HCT116 (cell line): ENCODE measurements at places on chromosomes 11 and 22. TPM values are rescaled to one million over a fixed set of nuclear protein-coding genes. Genes with fewer than 3 reads are reported as not detected.
A peak's percentile ranks its signal among the peaks of the same experiment; 100 is the strongest.

GRCh38 chr11:102630598-102631448, 5.7 kb upstream of the MMP20 start:
- no peak overlapping the region for H3K27ac ChIP-seq
- no peak for DNase-seq
- H3K4me3 ChIP-seq, result no peak overlapping the region
- H3K27me3 ChIP-seq, result no peaks in the 10 kb centered on the region
- no peaks in the 10 kb centered on the region for H3K36me3 ChIP-seq

GRCh38 chr11:122162095-122162494, 46.1 kb upstream of the BLID start:
- peak overlapping the region; percentile 95 for H3K27ac ChIP-seq
- peaks cover 100% of the 10 kb centered on the region for H3K4me1 ChIP-seq
- no peaks in the 10 kb centered on the region for H3K36me3 ChIP-seq
- H3K27me3 ChIP-seq, result no peaks in the 10 kb centered on the region
- no peak overlapping the region for H3K4me3 ChIP-seq

The BTG4 gene
- not detected for total RNA-seq

DNA sequence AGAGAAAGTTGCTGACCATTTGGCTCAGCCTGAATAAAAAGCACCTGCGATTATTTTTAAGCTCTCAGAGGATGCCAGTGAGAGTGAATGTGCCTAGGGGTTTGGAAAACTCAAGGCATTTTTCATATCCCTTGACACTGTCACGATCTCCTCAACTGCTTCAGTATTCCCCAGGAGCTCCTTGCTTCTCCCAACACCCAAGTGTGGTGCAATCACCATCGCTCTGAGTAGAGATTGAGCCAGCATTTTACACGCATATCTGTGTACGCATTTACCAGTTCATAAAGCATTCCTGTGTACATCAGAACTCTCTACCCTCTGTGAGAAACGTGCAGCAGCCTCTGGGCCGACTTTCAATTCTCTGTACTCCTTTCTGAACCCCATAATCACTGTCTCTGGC, 1.3 kb downstream of the SRRD start:
- no peak overlapping the region for H3K27ac ChIP-seq
- no peaks in the 10 kb centered on the region for H3K27me3 ChIP-seq
- DNase-seq, result no peak

GRCh38 chr11:35311331-35311730, 108.0 kb downstream of the SLC1A2 start:
- no peak overlapping the region for H3K4me3 ChIP-seq
- H3K27me3 ChIP-seq, result no peaks in the 10 kb centered on the region
- no peak for DNase-seq

GRCh38 chr11:28346721-28347120, 238.5 kb downstream of the METTL15 start:
- H3K4me3 ChIP-seq, result no peak overlapping the region
- no peaks in the 10 kb centered on the region for H3K27me3 ChIP-seq
- no peak for DNase-seq
- no peaks in the 10 kb centered on the region for H3K36me3 ChIP-seq

The SLC36A4 gene
- total RNA-seq, result 21.1 TPM

The POU2F3 gene
- total RNA-seq, result 0.15 TPM

- no peak overlapping the region for H3K4me3 ChIP-seq
- H3K27me3 ChIP-seq, result peaks cover 17% of the 10 kb centered on the region; the same call in 1 of the 2 replicates
- H3K4me1 ChIP-seq, result no peaks in the 10 kb centered on the region
- no peaks in the 10 kb centered on the region for H3K36me3 ChIP-seq
- no peak for DNase-seq
- H3K27ac ChIP-seq, result no peak overlapping the region
Observed at GRCh38 chr11:87639753-87640364, 535.4 kb downstream of the RAB38 start.

The GGT5 gene
- total RNA-seq, result 0.57 TPM

GRCh38 chr11:95715777-95716241, 73.8 kb downstream of the FAM76B start:
- DNase-seq, result no peak
- H3K27ac ChIP-seq, result no peak overlapping the region
- H3K27me3 ChIP-seq, result peaks cover 32% of the 10 kb centered on the region
- H3K36me3 ChIP-seq, result no peaks in the 10 kb centered on the region
- H3K4me3 ChIP-seq, result no peak overlapping the region
- H3K4me1 ChIP-seq, result no peaks in the 10 kb centered on the region

GRCh38 chr22:41746567-41747400, 47.5 kb downstream of the MEI1 start:
- no peaks in the 10 kb centered on the region for H3K36me3 ChIP-seq
- no peak overlapping the region for H3K27ac ChIP-seq
- H3K4me1 ChIP-seq, result peaks cover 5% of the 10 kb centered on the region
- peak; percentile 69 for DNase-seq
- H3K27me3 ChIP-seq, result no peaks in the 10 kb centered on the region; the same call in 1 of the 2 replicates

- peaks cover 10% of the 10 kb centered on the region for H3K36me3 ChIP-seq
- H3K4me3 ChIP-seq, result peak overlapping the region; percentile 97
- H3K27me3 ChIP-seq, result no peaks in the 10 kb centered on the region
Observed at GRCh38 chr11:61333550-61334433, 764 bp downstream of the TKFC start.

The MEI1 gene
- 0.64 TPM for total RNA-seq

DNA sequence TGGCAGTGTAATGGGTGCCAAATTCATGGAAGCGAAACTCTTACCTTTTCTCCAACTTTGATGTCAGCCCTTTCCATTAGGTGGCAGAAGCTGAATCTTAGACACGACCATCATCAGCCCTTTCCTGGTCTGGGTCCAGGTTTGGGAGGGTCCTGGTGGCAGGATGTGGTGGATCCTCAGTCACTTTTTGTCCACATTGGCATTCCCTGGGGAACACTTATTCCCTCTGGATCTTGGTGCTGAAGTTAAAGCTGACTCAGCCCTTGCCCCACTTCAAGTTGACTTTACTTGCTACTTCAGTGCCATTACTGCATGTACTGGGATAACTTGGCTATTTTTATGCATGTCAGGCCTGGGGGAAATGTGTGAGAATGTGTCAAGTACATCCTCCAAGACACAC, 16.6 kb upstream of the NTM start:
- H3K36me3 ChIP-seq, result no peaks in the 10 kb centered on the region
- no peak overlapping the region for H3K4me3 ChIP-seq
- H3K4me1 ChIP-seq, result no peaks in the 10 kb centered on the region
- no peak for DNase-seq
